ENCODE measurements at places on chromosomes 6 and 20.

DNA sequence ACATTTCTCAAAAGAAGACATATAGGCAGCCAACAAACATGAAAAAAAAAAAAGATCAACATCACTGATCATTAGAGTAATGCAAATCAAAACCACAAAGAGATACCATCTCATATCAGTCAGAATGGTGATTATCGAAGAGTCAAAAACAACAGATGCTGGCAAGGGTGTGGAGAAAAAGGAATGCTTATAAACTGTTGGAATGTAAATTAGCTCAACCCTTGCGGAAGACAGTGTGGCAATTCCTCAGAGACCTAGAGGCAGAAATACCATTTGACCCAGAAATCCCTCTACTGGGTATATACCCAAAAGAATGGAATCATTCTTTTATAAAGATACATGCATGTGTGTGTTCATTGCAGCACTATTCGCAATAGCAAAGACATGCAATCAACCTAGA lies 303.8 kb upstream of the THEMIS start:
- no peak for DNase-seq

- no peak for DNase-seq
Measured at GRCh38 chr20:35710884-35711587, 11.8 kb downstream of the ROMO1 start.

GRCh38 chr6:110395221-110395620 lies 20.2 kb downstream of the DDO start:
- no peak for DNase-seq

GRCh38 chr6:37130704-37131103 lies 39.2 kb upstream of the PIM1 start:
- peak; percentile 89 for DNase-seq

GRCh38 chr20:24066076-24066700 lies 77.6 kb upstream of the GGTLC1 start:
- peak; percentile 21 for DNase-seq

GRCh38 chr6:90846824-90847223 lies 260.0 kb upstream of the MAP3K7 start:
- DNase-seq, result no peak

DNA sequence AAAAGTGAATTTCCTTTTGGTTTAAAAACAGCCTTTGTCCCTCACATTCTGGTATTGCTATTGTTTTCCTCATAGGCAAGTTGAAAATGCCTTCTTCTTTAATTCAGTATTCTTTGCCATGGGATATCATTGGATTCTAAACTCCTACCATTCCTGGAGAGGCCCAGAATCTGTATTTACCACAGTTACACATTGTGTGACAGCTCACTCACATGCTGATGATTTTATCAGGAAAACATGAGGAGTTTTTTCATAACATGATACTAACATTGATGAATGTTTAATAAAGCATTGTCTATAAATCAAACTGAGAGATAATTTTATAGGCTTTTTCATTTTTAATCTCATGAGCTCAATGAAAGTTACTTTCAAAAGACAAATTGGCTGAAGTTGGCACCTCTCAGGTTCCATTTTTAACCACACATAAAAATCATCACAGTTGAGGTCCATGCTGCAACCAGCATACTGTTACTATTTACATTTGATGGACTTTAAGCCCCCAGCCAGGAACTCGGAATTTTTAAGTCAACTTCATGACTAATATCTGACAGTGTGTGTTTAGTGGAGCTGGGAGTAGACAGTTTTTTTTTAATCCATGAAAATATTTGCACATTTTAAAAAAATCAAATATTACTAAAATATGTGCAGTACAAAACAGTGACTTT lies 82.8 kb downstream of the FAM83B start:
- no peak for DNase-seq

GRCh38 chr6:10550764-10551163 lies 29.6 kb downstream of the GCNT2 start:
- DNase-seq, result no peak

DNA sequence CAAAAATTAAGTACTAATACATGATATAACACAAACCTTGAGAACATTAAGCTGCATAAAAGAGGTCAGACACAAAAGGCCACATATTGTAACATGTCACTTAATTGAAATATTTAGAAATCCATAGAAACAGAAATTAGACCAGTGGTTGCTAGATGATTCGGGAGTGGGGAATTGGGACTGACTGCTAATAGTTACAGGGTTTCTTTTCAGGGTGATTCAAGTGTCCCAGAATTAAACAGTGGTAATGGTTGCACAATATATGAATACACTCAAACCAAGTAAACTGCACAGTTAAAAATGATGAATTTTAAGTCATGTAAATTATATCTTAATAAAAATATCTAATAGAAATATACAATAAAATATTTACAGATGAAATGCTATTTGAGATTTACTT lies 174.5 kb downstream of the WDR27 start:
- DNase-seq, result no peak

DNA sequence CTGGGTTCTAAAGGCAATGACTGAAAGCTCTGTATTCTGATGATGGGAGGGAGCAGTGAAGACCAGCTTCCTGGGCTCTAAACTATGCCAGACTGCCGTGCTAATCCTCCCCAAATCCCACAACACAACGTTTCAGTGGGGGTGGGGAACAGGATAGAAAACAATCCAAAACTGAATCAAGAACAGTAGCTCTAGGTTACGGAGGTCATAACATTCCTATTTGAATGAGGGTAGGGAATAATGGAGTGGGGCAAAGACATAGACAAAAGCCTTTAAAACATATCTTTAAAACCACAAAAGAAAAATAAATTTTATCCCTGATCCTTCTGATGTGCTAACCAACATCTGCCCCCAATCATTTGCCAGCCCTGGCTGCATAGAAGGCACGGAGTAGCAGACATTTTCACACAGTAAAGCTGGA lies 7.8 kb downstream of the USP49 start:
- no peak for DNase-seq

GRCh38 chr20:18466574-18466893 lies 296 bp downstream of the DZANK1 start:
- DNase-seq, result no peak

- DNase-seq, result no peak
Measured at GRCh38 chr6:36596356-36596755, 2.2 kb downstream of the SRSF3 start.

GRCh38 chr6:42269553-42269952 lies 51.9 kb upstream of the MRPS10 start:
- no peak for DNase-seq

GRCh38 chr6:1711136-1711535 lies 101.4 kb downstream of the FOXC1 start:
- DNase-seq, result no peak

GRCh38 chr6:40779409-40779808 lies 192.2 kb upstream of the LRFN2 start:
- DNase-seq, result no peak

- DNase-seq, result no peak
Measured at GRCh38 chr20:57397693-57398108, 6.5 kb downstream of the RBM38 start.

DNA sequence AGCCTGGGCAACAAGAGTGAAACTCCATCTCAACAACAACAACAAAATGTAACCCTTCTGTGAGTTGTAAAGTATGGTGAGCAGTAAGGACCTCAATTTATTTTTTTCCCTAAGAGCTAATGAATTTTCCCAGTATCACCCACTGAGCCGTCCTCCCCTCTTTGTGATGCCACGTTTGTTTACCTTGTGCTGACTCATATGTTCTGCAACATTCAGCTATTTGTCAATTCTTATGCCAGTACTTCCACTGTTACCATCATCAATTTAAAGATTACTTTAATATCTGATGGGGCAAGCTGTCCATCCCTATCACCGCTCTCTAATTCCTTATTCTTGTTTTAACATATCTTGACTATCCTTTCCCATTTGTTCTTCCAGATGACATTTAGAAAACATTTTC lies 37.5 kb downstream of the MAK start:
- DNase-seq, result no peak

DNA sequence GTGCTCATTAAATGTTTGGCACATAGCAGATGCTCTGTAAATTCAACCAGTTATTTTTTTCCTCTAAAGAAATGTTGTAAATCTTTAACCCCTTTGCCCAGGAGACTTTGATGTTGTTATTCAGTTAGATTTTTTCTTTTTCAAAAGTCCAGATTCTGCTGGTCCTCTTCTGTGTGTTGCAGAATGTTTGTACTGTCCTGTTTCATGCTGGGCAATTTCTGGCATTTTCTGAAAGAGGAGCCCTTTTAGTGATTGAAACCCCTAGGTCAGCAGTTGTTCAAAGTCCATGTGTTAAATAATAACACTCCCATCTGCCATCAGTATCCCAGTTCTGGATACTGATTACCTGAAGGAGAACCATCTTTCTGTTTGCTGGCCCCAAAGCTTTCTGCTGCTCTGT lies 1.3 kb upstream of the SLC17A1 start:
- no peak for DNase-seq

DNA sequence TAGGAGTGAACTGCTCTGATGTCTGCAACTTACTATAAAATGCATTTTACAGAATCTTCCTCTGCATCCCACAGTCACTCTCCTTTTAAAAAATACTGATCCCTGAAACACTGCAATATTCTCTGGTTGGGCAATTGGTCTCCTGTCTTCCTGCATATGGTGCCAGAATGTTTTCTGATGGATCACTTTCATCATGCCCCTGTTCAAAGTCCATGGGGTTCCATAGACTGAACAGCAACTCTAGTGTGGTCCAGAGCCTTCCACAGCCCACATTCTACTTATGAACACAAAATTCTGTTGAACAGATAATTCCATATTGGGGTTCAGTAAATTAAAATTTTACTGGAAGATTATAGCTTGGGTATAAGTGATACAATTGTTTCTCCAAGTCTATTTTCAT lies 11.0 kb downstream of the GSTA2 start:
- no peak for DNase-seq

DNA sequence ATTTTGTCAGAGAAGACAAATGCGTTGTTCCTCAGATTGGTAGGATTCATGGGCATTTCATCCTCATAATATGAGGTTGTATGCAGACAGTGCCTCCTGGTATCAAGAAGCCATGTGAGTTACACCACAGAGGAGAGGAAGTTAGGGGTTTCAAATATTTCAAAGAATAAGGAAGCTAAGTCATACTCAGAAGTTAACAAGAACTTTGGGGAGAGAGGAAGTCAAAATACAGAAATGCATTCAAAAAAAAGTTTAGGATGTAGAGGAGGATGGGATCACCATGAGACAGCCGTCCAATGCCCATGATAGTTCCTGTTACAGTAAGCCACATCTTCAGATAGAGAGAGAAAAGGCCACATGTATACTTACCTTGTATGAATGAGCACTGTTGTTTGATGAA lies 22.3 kb downstream of the HLA-DOB start:
- peak; percentile 26 for DNase-seq

GRCh38 chr6:101595276-101595675 lies 201.8 kb downstream of the GRIK2 start:
- DNase-seq, result no peak

- peak; percentile 62 for DNase-seq
Measured at GRCh38 chr20:50625986-50626677, 65.2 kb downstream of the RIPOR3 start.

DNA sequence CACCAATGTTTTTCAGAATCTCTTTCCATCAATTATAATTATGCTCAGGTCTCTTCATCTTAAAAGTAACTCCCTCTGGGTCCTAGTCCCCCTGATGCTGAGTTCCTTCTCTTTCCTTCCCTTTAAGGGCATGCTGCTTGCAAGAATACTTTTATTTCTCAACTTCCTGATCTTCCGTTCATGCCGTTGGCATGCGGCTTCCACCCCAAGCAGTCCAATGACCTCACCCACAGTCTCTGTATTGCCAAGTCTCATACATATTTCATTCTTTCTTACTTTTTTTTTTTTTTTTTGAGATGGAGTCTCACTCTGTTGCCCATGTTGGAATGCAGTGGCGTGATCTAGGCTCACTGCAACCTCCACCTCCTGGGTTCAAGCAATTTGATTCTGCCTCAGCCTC lies 83.5 kb downstream of the NDUFAF5 start:
- DNase-seq, result peak; percentile 87

DNA sequence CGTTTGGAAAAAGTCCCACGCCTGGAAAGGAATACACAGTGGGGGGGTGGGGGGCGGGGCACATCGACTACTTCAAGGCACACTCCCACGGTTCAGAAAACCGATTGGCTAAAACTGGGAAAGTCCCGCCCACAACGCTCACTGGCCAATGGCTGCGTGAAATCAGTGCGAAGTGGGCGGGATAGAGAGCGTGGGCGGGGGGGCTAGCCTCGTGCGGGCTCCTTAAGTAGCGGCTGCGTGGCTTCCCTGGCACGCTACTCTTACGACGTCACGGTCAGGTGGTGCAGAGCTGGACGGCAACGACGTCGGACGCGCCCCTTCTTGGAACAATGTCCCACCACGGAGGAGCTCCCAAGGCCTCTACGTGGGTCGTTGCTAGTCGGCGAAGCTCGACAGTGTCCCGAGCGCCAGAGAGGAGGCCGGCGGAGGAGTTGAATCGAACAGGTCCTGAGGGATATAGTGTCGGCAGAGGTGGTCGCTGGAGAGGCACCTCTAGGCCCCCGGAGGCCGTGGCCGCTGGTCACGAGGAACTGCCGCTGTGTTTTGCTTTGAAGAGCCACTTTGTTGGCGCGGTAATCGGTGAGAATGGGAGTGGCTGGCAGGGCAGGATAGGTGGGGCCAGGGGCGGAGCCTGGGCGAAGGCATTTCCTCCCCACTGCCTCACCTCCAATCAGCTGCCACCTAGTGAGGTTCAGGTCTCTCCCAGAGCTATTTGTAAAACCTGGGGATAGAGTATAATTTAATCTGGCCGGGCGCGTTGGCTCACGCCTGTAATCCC lies at the start of gene DDX43:
DDX43 (plus strand) TSS at position 252 of the 778 bp plus-strand sequence; CDS start at position 330, 78 bp downstream.
- no peak for DNase-seq

GRCh38 chr20:58854638-58855471 lies 2.3 kb downstream of the GNAS start:
- no peak for DNase-seq

DNA sequence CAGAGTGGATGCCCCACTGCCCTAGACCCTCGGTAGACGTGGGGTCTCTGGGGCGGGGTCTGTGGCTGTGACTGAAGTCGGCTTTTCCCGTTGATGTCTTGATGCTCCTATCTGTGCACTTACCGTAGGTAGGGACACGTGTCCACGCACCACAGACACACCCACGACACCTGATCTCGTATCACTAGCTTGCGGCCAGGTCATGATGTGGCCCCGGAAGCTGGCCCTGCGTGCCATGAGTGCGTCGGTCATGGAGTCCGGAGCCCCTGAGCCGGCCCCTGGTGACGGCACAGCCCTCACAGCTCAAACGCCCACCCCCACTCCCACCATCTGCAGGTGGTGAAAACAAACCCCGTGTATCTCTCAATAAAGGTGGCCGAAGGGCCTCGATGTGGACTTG lies 33.9 kb upstream of the MRGBP start:
- no peak for DNase-seq

DNA sequence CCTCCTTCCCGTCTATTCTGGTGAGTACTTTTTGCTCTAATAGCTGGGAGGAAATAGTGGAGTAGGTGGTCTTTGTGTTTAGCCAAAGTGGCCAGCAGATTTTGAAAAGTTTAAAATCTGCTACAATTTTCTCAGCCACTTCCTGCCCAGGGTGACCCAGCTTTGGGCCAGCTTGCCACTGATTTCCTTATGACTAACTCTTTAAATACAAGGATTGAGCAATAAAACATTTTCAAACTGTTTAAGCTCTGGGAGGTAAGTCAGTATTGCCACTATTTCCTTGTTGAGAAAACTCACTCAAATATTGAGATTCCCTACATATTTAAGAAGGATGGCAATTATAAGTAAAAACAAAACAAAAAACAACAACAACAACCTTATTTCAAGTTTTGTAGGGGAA lies 54.5 kb downstream of the TRMT11 start:
- peak; percentile 29 for DNase-seq

GRCh38 chr6:37582306-37582705 lies 82.6 kb upstream of the CCDC167 start:
- DNase-seq, result no peak

GRCh38 chr20:44495802-44496481 lies 20.3 kb downstream of the TTPAL start:
- DNase-seq, result no peak

All from HL-60 (cell line).